Type B pancreatic cell (in vitro differentiated cells): ENCODE measurements at places on chromosomes 1 and 21.

DNA sequence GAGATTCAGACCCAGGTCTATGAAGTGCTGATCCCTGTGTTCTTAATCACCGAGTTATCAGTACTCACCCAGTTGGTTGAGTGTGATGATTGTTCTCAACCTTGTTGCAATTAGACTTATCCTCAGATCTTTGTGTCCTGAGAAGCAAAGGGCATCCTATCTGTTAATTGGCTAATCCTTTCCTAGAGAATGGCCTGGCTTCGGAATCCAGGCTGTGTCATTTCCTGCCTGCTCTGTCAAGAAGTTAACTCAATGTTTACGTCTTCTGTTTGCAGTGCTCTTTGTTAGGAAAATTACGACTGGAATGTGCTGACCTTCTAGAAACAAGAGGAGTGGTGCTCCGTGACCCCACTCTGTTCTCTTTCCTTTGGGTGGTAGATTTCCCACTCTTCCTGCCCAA is 14.7 kb downstream of the GAS5 start:
- no peak for DNase-seq

DNA sequence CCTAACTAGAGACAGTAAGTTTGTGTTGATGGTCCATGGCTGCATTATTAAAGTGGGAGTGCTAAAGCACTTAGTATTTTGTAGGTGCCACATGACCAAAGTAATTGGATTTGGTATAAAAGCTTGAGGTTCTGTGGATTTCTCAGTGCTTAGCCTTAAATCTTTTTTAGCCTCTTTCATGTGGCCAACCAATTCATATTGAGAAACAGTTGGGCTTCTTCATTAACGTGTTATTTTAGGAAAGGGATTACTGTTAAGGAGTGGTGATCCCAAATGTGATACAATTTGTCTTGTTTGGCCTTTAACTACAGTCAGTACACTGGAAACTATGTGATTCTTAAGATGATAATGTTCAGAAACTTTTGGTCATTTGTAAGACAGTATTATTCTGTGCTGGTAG is 25.5 kb downstream of the MAN1A2 start:
- DNase-seq, result no peak

GRCh38 chr1:229430761-229431283 is 3.1 kb downstream of the ACTA1 start:
- no peak for DNase-seq

- no peak for DNase-seq
These were observed 1.8 kb downstream of the SPRR1B start for GRCh38 chr1:153032677-153033308.

DNA sequence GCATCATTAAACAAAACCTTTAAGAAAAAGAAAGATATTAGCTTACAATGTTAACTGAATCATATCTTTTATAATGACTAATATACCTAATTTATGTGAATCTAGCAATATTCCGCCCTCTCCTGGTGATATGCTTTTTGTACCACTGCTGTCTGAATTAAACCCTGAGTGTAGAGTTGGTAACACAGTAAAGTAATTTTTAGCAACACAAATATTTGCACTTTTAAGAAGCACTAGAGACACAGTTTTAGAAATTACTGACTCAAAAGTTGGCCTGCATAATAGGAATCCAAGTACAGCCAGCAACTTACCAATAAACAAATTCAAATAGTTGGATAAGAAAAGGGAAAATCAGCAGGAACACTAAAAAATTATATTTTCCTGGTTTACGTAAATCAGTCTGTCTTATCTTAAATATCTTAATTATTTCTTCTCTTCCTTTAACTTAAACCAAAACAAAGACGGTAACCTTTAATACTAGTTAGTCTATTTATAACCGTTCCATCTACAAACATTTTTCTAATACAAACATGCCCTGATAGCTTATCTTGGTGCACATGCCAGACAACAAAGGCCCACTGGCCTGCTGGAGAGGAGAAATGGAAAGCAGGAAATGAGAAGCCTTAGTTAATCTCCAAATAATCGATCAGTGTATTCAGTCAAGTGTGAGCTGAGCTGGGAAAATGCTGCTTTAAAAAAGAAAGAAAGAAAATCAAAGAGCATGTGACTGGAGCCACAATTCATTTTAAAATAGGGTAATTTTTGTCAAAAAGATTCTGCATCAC is 246.0 kb downstream of the RERE start:
- no peak for DNase-seq

GRCh38 chr1:150572918-150573647 is 6.3 kb downstream of the MCL1 start:
- DNase-seq, result no peak

DNA sequence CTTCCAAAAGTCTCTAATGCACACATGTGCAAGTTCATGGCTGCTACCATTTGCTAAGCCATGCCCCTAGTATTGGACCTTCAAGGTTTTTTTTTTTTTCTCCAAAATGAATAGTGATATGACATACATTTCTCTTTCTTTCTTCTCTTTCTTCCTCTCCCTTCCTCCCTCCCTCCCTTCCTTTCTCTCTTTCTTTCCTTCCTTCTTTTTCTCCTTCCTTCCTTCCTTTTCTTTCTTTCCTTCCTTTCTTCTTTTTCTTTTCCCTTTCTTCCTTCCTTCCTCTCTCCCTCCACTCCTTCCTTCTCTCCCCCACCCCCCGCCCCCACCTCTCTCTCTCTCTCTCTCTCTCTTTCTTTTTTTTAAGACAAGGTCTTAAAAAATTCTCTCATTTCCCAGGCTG is 3.4 kb upstream of the RNF187 start:
- no peak for DNase-seq

GRCh38 chr1:38502758-38503157 is 356.8 kb downstream of the RRAGC start:
- DNase-seq, result no peak

- no peak for DNase-seq
These were observed 4.5 kb upstream of the REN start for GRCh38 chr1:204170494-204171155.
